ENCODE measurements at places on chromosomes 1 and 21. TPM values are rescaled to one million over a fixed set of nuclear protein-coding genes. Genes with fewer than 3 reads are reported as not detected.

The RXRG gene
- total RNA-seq = 1.4 TPM

The FNDC5 gene
- total RNA-seq = 0.96 TPM

The UBE2U gene
- total RNA-seq = not detected

The LMX1A gene
- total RNA-seq = 0.32 TPM

The LDLRAD1 gene
- total RNA-seq = not detected

DNA sequence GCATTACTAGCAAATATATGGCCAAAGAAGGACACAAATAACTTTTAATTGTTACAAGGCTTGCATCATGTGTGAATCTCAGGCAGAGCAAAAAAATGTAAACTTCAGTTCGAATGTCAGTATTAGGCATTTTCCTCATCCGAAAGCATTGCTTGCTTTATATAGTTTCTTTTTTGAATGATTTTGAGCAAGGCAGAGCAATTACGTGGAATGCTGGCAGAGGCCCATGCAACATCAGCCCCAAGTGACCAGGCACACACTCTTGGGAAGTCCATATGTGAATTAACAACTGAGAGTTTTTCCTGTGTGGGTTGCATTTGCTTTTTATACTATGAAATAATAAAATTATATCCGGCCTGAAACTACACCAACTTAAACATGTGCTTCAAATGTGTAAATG lies 274.8 kb downstream of the PTPRC start:
- DNase-seq = no peak

GRCh38 chr1:8147956-8148355 lies 121.8 kb upstream of the ERRFI1 start:
- DNase-seq = no peak

DNA sequence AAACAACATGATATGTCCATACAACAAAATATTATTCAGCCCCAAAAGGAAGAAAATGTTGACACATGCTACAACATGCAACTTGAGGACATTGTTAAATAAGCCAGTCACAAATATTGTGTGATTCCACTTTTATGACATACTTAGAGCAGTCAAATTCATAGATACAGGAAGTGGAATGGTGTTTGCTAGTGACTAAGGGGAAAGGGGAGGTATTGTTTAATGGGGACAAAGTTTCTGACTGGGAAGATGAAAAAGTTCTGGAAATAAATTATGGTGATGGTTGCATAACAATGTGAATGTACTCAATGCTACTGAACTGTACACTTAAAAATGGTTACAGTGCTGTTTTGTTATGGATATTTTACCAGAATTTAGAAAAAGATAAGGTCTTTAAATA lies 77.7 kb downstream of the RHOU start:
- DNase-seq = no peak

GRCh38 chr1:21904704-21905520 lies 32.2 kb downstream of the HSPG2 start:
- no peak for DNase-seq

- no peak for DNase-seq
Measured at GRCh38 chr1:20141001-20141400, 1.9 kb downstream of the PLA2G2F start.

GRCh38 chr1:70319750-70320149 lies 34.8 kb downstream of the ANKRD13C start:
- DNase-seq = no peak

DNA sequence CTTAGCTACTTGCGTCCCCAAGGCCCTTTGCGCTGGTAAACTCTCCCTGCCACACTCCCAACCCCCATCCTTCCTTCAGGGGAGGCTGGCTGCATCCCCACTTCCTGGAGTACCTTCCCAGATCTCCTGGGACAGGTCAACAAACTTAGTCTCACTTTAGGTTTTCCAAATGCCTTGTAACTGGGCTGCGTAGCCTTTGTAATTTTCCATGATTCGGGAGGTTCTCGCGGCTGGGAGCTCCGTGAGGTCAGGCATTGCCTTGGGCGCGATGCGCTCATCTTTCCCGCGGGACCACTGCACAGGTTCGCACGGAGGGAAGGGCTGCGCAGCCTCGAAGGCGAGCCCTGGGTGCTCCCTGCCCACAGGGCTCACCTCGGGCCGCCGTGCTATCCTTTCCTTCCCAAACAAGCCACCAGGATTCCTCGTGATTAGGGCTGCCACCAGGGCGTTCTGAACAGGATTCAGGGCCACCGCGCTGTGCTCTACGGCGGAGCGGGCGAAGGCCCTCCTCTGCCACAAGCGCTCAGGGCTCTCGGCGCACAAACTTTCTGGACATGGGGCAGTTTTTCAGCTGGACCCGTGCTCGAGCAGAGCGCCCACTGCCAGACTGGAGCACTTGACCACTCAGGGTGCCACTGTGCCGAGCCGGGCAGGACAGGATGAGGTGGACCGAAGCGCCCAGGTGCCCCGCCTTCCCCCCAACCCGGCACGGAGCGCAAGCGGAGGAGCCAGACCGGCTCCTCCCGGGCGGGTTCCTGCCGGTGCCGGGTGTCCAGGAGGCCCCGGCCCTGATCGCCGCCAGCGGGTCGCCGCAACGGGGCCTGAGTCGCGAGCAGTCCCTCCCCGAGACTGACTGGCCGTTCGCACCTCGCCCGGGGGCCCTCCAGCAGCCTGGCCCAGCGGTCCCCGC lies 1.1 kb downstream of the TMPRSS2 start:
- no peak for DNase-seq

- no peak for DNase-seq
Measured at GRCh38 chr1:213227458-213227857, 176.4 kb downstream of the RPS6KC1 start.

- DNase-seq = peak; percentile 75
Measured at GRCh38 chr1:40922969-40923368, 56.5 kb upstream of the CTPS1 start.

GRCh38 chr1:170620164-170620563 lies 43.8 kb upstream of the PRRX1 start:
- no peak for DNase-seq

DNA sequence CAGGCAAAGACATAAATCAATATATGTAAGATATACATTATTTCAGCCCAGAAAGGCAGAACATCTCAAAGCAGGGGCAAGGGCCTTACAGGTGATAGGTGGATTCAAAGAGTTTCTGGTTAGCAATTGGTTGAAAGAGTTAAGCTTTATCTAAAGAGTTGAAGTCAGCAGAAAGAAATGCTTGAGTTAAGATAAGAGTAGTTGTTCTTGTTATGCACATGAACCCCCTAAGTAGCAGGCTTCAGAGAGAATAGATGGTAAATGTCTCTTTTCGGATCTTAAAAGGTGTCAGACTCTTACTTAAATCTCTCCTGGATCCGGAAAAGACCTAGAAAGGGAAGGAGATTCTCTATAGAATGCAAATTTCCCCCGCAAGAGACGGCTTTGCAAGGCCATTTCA lies 8.3 kb upstream of the ZBTB40 start:
- DNase-seq = no peak

- no peak for DNase-seq
Measured at GRCh38 chr21:31233711-31234110, 110.3 kb downstream of the TIAM1 start.

All from mesenteric fat pad (tissue), 1 donor.